ENCODE measurements at places on chromosomes 6 and 20.

DNA sequence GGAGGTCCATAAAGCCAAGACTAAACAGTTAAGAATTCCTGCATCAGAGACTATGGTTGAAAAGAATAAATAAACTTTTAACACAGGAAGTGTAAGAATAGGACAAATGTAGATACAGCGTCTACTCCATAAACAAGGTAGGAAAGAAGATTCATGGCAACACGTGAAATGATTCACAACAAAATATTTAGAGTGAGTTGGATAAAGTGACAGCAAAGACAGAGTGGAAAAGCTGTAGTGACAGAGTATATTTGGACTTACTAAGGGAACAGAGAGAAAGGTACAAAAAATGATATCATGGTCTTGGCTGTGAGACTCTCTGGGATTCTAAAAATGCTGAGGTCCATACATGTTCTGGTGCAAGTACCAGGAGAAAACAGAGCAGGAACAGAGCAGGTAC is 21.9 kb upstream of the KIAA0408 start:
- DNase-seq: no peak
- H3K4me3 ChIP-seq: no peak overlapping the region
- no peaks in the 10 kb centered on the region for H3K36me3 ChIP-seq
- no peaks in the 10 kb centered on the region for H3K4me1 ChIP-seq
- H3K27me3 ChIP-seq: no peaks in the 10 kb centered on the region
- H3K27ac ChIP-seq: no peak overlapping the region

GRCh38 chr20:10201321-10201870 is 17.2 kb upstream of the SNAP25 start:
- no peaks in the 10 kb centered on the region for H3K4me1 ChIP-seq
- no peak for DNase-seq
- no peak overlapping the region for H3K27ac ChIP-seq

DNA sequence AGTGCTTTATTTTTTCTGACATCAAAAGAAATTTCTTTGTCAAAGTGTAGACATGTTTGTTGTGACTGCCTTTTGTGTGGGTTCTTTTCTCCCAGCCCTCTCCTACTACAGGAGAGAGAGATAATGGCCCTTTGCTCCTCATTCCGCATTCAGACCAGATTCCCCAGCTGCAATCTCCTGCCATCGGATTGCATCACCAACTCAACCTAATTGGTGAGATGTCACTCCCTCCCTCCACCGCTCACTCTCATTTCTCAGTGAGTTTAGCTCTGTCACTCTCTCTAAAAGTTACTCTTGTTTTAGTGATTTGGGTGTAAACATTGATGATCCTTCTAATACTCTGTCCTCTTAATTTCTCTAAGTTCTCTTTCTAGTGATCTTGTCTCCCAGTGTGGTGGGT is 22.7 kb downstream of the UTRN start:
- DNase-seq: no peak
- no peaks in the 10 kb centered on the region for H3K27me3 ChIP-seq
- peaks cover 3% of the 10 kb centered on the region for H3K4me1 ChIP-seq
- no peak overlapping the region for H3K27ac ChIP-seq
- H3K36me3 ChIP-seq: peaks cover 8% of the 10 kb centered on the region

DNA sequence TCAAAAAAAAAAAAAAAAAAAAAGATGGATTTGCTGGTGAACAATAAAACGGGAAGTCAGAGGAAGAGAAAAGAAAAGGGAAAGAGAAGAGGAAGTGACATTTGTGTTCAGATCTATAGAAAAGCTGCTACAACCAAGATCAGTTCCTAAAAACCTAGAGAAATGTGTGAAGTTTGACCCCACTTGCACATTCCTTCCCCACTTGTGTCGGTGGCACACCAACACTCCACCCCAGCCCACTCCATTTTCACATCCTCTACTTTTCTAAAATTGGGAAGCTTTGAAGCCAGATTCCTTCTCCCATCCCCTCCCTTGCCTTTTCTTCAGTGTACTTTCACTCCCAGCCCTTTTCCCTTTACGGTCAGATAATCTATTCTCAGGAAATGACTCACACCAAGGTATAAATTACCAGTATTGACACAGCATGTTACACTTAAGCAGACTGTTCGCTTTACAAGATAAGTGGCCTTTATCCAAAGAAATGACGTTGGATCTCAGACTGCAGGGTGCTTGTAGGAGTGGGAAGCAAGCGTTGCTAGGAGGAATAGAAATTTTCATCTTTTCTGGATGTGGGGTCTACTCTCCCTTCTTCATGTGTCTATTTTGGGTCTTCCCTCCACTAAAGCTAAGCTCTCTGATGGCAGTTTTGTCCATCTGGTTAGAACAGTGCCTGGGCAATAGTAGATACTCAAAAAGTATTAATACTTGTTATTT is 92.5 kb upstream of the ADGRF1 start:
- no peaks in the 10 kb centered on the region for H3K36me3 ChIP-seq
- H3K4me3 ChIP-seq: peak overlapping the region; percentile 12
- DNase-seq: no peak
- H3K4me1 ChIP-seq: no peaks in the 10 kb centered on the region
- no peak overlapping the region for H3K27ac ChIP-seq

DNA sequence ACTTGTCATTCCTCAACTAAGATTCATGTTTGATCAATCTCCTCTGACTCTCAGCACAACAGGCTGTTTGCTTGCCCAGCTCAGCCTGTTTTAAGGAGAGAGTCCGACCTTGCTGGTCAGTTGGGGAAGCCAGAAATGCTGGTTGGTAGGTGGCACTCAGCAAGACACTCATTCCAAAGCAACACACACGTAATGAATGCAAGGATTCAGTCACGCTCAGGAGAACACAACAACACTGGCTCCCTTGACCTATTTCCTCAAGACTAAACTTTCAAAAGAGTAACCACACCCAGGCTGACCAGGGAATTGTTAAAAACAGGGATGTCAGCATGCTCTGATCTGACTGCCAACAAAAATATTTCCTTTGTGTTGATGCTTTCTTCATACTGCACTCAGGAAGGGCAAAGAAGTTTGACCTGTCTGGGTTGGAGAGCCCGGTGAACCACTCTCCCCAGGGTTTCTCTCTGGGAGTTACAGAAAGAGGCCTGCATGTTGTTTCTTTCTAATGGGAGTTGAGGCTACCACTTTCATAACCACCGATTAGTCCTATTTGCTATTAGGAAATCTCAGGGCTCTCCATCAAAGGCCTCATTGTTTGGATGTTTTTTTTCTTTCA is 25.6 kb upstream of the PREP start:
- no peak overlapping the region for H3K27ac ChIP-seq
- no peaks in the 10 kb centered on the region for H3K4me1 ChIP-seq
- DNase-seq: no peak
- no peak overlapping the region for H3K4me3 ChIP-seq
- H3K27me3 ChIP-seq: no peaks in the 10 kb centered on the region

- H3K27me3 ChIP-seq: no peaks in the 10 kb centered on the region
- H3K36me3 ChIP-seq: no peaks in the 10 kb centered on the region
- H3K4me1 ChIP-seq: no peaks in the 10 kb centered on the region
- H3K4me3 ChIP-seq: no peak overlapping the region
- DNase-seq: no peak
- no peak overlapping the region for H3K27ac ChIP-seq
Measured at GRCh38 chr20:19465536-19465935, 253.1 kb downstream of the SLC24A3 start.
